ENCODE measurements at places on chromosomes 1 and 21. TPM values are rescaled to one million over a fixed set of nuclear protein-coding genes. Genes with fewer than 3 reads are reported as not detected.

- DNase-seq, result no peak
These were observed 240.2 kb downstream of the ST6GALNAC3 start for GRCh38 chr1:76314730-76315129.

GRCh38 chr21:45788637-45789506 is 145.3 kb downstream of the PCBP3 start:
- DNase-seq, result no peak

DNA sequence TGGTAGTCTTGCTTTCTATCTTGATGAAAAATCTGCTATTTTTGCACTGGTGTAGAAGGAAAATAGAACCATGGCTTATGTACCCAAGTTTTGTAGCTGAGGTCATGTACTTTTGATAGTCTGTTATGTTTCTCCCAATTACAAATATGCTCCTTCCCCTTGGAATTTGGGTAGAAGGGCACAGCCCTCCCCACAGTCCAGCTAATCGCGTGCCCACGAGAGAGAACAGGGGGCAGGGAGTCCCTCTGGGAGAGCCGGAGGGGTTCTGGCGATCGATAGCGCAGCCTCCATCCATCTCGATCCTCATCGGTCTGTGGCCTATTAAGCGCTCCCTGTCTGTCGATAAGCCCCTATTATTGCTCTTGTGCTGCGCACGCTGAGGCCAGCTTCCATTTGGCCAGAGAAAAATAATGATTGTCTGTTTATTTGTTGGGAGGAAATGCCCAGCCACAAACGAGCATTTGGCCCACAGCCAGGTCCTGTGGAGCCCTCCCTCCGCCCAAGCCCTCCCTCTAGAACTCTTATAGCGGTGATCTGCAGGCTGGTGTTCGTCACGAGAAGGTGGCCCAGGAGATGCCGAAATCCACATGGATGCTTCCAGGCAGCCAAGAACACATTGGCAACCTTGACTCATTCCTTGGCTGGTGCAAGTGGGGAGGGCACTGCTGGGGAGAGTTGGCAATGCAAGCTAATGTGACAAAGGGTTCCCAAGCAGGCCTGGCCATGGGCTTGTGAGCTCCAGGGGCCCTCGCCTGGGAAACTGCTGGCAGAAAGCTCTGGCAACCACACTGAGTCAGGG is 134.7 kb upstream of the TNR start:
- DNase-seq, result no peak

- DNase-seq, result no peak
These were observed 34.6 kb upstream of the LPGAT1 start for GRCh38 chr1:211865180-211865579.

GRCh38 chr1:63454269-63454668 is 68.8 kb downstream of the ITGB3BP start:
- no peak for DNase-seq

The CCDC17 gene
- 4.1 TPM for total RNA-seq

The BMP8B gene
- 19.9 TPM for total RNA-seq
